ENCODE measurements at places on chromosomes 12 and 14. TPM values are rescaled to one million over a fixed set of nuclear protein-coding genes. Genes with fewer than 3 reads are reported as not detected.

DNA sequence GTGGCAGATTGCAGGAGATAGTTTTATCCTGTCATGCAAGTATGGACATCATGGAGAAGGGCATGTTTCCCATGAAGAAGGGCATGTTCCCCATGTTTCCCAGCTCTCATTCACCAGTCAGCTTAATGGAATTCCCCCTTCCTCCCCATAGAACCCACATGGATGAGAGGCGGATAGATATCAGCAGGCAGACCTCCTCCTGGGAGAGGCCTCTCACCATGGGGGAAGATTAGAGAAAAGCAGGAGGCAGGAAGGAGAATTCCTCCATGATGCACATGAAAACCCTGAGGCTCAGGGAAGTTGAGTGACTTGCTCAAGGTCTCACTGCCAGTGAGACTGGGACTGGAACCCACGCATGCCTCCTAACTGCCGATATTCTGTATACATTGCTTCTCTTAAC lies 92.9 kb upstream of the FOXN3 start:
- peak; percentile 75 for DNase-seq

GRCh38 chr14:72613231-72613974 lies 280.5 kb downstream of the DPF3 start:
- peak; percentile 51 for DNase-seq

DNA sequence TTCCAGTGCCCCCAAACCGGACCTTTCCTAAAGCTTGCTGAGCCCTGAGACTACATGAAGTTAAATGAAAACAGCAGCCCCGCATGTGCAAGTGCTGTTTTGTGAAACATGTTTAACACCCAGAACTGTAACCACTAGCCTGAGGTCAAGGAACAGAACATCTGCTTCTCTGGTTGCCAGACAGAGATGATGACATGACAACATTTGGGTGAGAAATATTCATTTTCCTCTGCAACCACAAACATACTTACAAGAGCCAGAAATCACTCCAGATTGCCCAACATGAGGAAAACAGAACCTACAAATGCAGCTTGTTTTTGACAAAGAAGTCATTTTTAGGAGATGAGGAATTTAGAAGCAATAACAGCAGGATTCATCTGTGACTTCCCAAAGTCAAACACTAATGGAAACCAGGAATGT lies 110.4 kb downstream of the BCAT1 start:
- DNase-seq = no peak

DNA sequence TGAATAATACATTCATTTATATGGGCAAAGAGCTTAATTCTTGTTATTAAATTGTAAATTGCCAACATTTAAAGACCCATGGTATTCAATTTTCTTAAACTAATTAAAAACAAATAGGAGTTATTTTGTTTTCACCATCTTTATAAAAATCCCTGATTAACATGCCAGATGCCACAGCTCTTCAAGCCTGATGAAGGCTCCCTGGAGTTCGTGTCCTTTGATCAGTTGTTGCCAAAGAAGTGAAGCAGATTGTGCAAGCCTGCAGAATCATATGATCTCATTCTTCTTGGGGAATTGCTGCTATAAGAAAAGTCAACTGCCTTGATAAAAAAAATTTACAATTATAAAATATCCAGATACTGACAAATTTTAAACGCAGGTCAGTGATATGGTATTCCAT lies 288.3 kb upstream of the PPFIA2 start:
- no peak for DNase-seq

DNA sequence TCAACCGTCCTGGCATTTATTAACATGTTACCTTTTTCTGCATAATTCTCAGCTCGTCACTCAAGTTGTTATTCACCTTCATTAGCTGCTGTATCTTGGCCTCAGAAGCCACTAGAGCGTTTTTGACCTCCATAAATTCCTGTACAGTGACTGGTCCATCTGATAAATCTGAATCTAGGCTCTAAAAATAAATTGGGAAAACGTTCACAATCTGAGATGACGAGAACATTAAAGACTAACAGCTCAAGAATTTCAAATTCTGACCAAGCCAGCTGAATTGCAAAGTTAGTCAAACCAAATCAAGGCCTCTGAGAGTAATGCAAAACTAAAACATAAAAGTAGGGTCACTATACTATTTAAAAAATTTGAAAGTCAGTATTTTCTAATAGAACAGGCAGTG lies 45.0 kb downstream of the GIT2 start:
- peak; percentile 84 for DNase-seq

DNA sequence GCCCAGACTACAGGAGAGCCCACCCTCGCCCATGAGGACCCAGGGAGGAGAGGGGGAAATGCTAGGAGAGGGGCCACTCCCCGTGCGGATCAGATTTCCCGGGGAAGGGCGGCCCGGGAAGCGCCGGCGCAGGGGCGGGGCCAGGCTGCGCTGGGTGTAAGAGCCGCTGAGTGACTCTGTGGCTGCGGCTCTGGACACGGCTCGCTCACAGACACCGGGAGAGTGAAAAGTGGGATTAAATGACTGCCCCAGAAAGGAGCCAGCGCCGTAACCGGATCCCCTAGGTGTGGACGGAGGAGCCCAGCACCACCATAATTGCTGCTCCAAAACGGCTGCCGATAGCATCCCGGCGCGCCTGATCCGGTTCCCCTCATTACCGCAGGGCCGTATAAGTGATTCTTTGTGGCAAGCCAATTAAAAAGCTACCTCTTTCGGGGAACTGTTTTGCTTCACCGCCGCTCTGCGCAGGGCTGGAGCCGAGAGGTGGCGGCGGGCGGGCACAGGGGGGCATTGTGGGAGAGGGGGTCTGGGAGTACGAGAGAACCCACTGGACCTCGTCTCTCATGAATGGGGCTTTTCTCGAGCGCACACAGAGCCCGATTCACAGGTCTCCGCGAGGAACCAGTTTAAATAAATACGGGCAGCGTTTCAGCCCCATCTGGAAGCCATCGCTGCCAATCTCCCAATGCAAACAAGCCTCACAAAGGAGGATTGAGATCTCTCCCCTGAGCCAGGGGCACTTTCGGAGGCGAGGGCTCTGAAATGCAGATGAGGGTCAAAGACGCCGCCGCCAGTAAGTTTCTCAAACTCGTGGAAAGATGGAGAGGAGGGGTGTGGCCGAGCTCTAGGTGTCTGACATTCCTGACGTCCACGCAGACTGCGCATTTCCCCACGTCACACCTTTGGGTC lies 2.5 kb downstream of the COL2A1 start:
- peak; percentile 94 for DNase-seq

- no peak for DNase-seq
Observed at GRCh38 chr14:73272393-73272792, 35.1 kb downstream of the PAPLN start.

DNA sequence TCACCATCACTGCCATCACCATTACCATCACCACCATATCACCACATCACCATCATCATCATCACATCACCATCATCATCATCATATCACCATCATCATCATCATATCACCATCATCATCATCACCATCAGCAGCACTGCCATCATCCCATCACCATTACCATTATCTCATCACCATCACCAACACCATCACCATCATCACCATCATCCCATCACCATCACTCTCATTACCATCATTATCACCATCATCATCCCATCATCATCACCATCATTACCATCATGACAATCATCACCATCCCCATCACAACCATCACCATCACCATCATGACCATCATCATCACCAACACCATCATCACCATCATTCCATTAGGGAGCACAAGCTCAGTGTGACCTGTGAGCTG lies 318.0 kb downstream of the ADGRD1 start:
- DNase-seq = no peak

DNA sequence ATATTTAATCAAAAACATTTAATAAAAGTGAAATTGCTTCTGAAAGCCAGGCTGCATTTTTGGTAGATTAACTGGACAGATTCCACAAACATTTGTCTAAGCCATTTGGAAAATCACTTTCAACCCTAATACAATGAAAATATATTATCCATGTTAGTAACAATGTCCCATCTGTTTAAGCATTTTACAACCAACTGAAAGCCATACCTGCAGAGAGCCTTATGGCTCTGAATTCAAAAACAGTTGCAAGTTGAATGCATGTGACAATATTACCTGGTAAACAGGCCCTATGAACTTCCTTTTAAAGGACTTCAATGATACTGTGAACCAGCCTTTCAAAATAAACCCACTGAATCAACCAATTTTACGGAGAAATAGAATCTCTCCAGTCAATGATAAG lies 468.1 kb downstream of the BTG1 start:
- DNase-seq = no peak

DNA sequence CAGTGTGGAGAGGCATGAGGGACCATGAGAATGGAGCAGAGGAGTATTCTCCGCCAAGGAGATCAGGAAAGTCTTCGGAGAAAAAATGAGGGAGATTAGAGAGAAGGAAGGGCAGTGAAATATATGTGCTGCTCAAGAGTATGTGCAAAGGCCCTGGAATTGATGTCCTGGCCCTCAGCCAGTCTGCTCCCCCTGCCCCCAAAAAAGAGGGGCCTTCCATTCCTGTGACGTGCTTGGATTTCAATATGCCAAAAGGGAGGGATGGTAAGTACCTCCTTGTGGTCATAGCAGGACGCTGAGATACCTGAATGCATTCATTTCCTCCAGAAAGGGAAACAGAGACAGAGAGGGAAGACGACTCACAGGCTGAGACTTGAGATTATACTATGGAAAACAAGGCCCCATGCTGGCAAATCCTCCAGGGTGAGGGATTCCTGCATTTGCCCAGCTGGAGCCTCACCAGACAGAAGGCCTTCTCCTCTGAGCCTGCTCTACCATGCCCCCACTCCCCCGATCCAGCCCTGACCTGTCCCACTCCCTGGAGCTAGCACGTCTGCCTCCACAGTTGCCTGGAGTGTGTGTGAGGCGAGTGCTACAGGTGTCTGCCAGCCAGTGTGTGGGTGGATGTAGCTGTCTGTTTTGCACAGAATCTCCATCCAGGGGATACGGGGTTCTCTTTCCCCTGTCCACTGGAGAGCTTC lies 3.9 kb upstream of the RARG start:
- peak; percentile 50 for DNase-seq

DNA sequence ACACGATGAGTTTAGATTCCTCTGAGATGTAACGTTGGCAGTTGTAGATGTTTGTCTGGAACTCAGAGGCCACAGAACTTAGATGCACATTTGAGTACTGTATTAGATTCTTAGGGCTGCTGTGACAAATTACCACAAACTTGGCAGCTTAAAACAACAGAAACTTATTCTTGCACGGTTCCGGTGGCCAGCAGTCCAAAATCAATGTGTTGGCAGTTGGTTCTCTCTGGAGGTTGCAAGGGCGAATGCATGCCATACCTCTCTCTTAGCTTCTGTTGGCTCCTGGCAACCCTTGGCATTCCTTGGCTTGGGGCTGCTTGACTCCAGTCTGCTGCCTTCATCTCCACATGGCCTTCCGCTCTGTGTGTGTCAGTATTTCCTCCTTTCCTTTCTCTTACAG lies 118.9 kb downstream of the C12orf75 start:
- DNase-seq = no peak

GRCh38 chr12:68102731-68103130 lies 56.8 kb downstream of the IFNG start:
- DNase-seq = no peak

GRCh38 chr12:59431266-59431665 lies 164.6 kb upstream of the SLC16A7 start:
- DNase-seq = no peak

- no peak for DNase-seq
Observed at GRCh38 chr12:28172434-28173030, 17.7 kb upstream of the CCDC91 start.

DNA sequence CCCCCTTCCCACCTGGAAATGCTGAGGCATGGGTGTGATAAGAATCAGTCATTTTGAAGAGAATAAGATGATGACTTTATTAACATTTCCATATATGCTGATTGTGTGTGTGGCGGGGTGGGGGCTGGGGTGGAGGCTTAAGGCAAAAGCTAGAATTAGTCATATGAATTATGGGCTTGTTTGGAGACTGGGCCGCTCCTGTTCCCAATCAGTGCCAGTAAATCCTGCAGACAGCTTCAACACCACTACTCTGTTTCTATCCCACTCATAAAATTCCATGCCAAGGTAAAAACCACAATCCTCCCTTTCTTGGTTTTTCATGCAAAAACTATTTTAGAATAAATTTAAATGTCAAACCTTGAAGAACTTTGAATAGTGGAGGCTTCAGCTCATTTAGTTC lies 29.9 kb upstream of the SLC38A2 start:
- peak; percentile 82 for DNase-seq

DNA sequence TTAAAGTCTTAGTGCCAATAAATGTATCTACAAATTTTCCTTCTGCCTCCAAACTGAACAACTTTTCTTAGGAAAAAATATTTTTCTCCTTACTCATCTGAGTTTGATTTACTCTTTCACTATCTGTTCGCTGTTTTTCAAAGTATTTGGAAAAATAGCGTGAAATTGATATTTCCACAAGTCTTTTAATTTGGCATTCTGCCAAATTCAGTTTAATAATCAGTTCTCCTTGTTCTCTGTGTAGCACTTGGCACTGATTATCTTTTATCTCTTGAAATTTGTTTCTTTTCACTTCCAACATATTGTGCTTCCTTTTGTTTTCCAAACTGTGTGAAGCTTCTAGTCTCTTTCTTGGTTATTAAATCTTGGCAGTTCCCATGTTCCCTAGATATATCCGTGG lies 559.8 kb downstream of the RPL10L start:
- DNase-seq = no peak

DNA sequence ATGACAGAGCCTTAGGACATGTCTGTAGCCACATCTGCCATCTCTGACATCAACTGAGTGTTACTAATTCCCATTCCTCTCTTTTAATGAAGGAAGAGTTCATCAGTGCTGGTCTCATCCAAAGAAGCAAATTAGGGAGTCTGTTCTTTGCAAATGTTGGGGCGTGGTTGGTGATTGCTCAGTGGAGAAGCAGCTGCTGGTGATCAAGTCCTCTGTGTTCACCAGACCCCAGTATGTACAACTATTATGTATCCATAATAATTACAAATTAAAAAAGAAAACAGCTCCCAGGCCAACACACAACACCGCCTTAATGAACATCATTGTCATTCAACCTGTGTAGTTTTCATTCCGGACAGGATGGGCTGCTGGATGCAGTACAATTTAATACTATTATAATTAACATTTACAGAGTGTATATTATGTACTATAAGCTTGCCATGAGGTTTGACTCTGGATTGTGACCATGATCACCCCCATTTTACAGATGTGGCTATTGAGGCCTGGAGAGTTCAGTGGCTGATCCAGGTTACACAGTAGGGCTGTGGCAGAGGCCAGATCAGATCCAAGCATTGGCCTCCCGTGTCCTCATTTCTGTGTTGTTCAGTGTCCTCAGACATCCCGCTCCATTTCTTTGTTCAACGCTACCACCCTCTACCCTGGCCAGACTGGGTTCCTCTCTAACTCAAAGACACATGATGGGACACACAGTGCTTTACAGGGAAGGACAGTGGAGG lies 179.0 kb downstream of the CHST11 start:
- no peak for DNase-seq

The CBLN3 gene
- 3.5 TPM for total RNA-seq

The FAIM2 gene
- total RNA-seq = 1.4 TPM

The VRTN gene
- total RNA-seq = not detected

The SYNDIG1L gene
- not detected for total RNA-seq

The ACSS3 gene
- total RNA-seq = 22.4 TPM

The GNB3 gene
- 1.4 TPM for total RNA-seq

The RAN gene
- total RNA-seq = 436 TPM

The ACACB gene
- total RNA-seq = 16.2 TPM

The ANO4 gene
- not detected for total RNA-seq

The HIGD1C gene
- not detected for total RNA-seq
